CD4-positive, alpha-beta T cell treated with Interleukin-21 for 1 hour (primary cell): ENCODE measurements at places on chromosomes 1 and 21.

- DNase-seq, result no peak
These were observed at the start of gene SKI for GRCh38 chr1:2228157-2228594. SKI (plus strand) TSS chr1:2228319; CDS start chr1:2228767, 448 bp downstream.

DNA sequence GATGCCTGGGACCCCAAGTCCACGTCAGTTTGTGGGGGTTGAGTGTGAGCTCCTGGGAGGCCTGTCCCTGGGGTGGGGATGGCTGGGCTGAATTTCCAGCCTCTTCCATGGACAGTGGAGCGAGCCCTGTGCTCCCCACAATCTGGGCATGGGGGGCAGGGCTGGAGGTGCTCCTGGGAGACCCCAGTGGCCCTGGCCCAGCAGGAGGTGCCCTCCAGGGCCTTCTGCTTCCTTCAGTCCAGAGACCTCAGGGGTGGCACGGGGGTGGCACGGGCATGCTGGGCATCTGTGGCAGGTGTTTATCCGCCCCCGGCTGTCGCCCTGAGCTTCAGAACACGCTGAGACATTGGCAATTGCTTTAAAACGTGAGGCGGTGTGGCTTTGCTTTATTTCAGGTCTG, 40.9 kb downstream of the MORN1 start:
- no peak for DNase-seq

DNA sequence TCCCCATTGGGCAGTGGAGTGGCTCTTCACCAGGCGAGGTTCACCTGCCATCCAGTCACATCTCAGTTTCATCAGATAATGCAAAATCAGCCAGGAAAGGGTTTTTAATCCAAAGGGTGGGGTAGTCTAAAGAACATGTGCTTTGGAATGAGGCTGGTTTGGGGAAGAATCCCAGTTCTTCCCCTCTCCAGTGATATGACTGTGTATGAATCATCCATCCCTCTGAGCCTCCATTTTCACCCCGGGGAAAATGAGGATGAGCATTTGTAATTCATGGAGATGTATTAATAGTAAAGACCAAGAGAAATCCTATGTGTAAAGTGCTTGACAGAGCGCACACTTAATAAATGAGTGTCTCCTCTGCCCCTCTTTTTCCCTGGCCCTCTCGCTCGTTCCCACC, 215.1 kb upstream of the FGGY start:
- DNase-seq, result no peak

- no peak for DNase-seq
These were observed 92.1 kb upstream of the IPO9 start for GRCh38 chr1:201736707-201737320.

GRCh38 chr1:40732756-40733301, 41.3 kb downstream of the NFYC start:
- DNase-seq, result no peak
